ENCODE measurements at places on chromosomes 16 and 17.

DNA sequence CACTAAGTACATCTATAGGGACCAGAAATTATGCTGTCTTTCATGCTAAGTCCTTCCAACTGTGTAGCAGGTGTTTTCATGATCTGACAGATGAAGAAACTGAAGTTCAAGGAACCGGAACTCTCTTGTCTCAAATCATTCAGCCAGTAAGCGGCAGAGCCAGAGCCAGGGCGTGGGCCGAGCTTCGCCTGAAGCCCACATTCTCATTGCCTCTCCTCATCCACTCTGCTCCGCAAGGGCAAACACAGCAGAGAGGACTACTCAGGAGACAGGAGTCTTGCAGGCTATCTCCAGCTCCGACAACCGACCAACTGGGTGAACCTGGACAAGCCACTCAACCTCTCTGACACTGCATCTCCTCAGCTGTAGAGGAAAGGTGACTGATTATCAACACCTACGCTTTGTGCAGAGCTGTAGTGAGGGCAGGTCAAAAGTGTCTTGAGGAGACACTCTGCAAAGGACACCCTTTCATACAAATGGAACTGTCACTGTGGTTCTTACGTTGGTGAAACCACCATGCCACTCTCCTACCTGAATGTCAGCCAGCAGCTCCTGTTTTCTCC is 72.9 kb downstream of the CYTH1 start:
- no peak for DNase-seq

- no peak for DNase-seq
Observed at GRCh38 chr17:78962345-78962983, 17.3 kb downstream of the LGALS3BP start.

DNA sequence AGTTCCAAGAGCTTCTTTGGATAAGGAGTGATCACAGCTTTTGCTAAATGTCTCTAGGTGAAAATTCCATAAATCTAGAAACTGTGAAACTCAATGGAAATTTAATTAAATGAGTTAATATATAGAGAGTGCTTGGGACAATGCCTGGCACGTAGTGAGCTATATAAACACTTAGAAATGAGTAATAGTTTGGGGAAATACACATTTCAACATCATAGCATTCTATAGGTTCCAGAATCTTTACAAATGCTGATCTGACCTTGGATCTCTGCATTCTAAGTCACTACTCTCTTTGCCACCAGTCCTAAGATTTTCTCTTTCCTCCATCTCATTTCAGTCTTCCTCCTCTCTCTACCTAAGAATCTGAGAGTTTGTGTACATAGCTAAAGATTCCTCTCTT is 175.6 kb downstream of the SOX9 start:
- no peak for DNase-seq

GRCh38 chr17:82400206-82400605 is 17.9 kb upstream of the HEXD start:
- no peak for DNase-seq
